ENCODE measurements at places on chromosomes 1 and 21. TPM values are rescaled to one million over a fixed set of nuclear protein-coding genes. Genes with fewer than 3 reads are reported as not detected.

Gene POU3F1
- not detected for total RNA-seq

Gene DNAI4
- 1.8 TPM for total RNA-seq

Gene PLPPR4
- total RNA-seq = 0.20 TPM

Gene IL22RA1
- 0.20 TPM for total RNA-seq

Gene HFM1
- 0.05 TPM for total RNA-seq

Gene TMPRSS15
- total RNA-seq = not detected

Gene GPR37L1
- not detected for total RNA-seq

Gene ATP1A2
- total RNA-seq = 1.8 TPM

Gene PGLYRP3
- not detected for total RNA-seq

Gene LRRC3
- total RNA-seq = 3.2 TPM

Gene TAS1R3
- total RNA-seq = not detected

Gene ERICH3
- total RNA-seq = not detected

Gene APCS
- total RNA-seq = not detected

Gene HPCAL4
- 0.15 TPM for total RNA-seq

Gene TRMT1L
- total RNA-seq = 25.5 TPM

Gene TMEM200B
- total RNA-seq = 12.5 TPM

Gene SLC1A7
- 0.12 TPM for total RNA-seq

Gene ITLN2
- total RNA-seq = not detected

Gene SELL
- total RNA-seq = 0.34 TPM

Gene ST6GALNAC5
- total RNA-seq = not detected

Gene FMN2
- not detected for total RNA-seq

Gene DIP2A
- total RNA-seq = 18.9 TPM

Gene TSSK3
- total RNA-seq = not detected

Gene GABRD
- 0.37 TPM for total RNA-seq

Gene AMY1C
- not detected for total RNA-seq

Gene ELOVL1
- total RNA-seq = 52.2 TPM

Gene C4BPA
- not detected for total RNA-seq

Gene WNT2B
- 3.3 TPM for total RNA-seq

Gene RAB3B
- 0.15 TPM for total RNA-seq

Gene GNAT2
- total RNA-seq = 0.68 TPM

Gene REG4
- not detected for total RNA-seq

All from cardiac ventricle fibroblast (primary cell).